Activated B cell treated with CpG ODN at 0.5 μM for 24 hours (primary cell): ENCODE measurements at places on chromosomes 12 and 14.

- no peak for DNase-seq
These were observed 203.4 kb upstream of the PELI2 start for GRCh38 chr14:55914771-55915170.

- no peak for DNase-seq
These were observed 195.5 kb downstream of the CACNA1C start for GRCh38 chr12:2248087-2248900.

DNA sequence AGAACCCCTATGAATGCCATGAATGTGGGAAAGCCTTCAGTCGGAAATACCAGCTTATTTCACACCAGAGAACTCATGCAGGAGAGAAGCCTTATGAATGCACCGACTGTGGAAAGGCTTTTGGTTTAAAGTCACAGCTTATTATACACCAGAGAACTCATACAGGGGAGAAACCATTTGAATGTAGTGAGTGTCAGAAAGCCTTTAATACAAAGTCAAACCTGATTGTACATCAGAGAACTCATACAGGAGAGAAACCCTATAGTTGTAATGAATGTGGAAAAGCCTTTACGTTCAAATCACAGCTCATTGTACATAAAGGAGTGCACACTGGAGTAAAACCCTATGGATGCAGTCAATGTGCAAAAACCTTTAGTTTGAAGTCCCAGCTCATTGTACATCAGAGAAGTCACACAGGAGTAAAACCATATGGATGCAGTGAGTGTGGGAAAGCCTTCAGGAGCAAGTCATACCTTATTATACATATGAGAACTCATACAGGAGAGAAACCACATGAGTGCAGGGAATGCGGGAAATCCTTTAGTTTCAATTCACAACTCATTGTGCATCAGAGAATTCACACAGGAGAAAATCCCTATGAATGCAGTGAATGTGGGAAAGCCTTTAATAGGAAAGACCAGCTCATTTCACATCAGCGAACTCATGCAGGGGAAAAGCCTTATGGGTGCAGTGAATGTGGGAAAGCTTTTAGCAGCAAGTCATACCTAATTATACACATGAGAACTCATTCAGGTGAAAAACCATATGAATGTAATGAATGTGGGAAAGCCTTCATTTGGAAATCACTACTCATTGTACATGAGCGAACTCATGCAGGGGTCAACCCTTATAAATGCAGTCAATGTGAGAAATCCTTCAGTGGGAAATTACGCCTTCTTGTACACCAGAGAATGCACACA lies 22.3 kb downstream of the ZNF268 start:
- DNase-seq, result no peak

DNA sequence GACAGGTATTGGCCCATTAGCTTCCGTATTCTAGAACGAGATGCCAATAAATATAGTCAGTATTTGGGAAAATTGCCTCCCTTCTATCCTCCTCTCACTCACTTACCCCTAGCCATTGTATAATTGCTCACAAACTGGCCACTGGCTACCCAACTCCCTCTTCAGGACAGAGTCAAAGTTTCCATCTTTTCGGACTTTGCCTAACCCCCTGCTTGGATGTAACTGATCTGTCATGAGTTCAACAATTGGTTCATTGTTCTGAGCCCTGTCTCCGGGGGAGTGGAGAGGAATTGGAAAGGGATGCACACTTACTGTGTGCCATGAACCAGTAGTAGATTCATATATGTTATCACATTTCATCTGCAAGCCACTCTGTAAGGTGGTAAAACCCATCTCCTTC lies 12.2 kb downstream of the MYRFL start:
- no peak for DNase-seq

DNA sequence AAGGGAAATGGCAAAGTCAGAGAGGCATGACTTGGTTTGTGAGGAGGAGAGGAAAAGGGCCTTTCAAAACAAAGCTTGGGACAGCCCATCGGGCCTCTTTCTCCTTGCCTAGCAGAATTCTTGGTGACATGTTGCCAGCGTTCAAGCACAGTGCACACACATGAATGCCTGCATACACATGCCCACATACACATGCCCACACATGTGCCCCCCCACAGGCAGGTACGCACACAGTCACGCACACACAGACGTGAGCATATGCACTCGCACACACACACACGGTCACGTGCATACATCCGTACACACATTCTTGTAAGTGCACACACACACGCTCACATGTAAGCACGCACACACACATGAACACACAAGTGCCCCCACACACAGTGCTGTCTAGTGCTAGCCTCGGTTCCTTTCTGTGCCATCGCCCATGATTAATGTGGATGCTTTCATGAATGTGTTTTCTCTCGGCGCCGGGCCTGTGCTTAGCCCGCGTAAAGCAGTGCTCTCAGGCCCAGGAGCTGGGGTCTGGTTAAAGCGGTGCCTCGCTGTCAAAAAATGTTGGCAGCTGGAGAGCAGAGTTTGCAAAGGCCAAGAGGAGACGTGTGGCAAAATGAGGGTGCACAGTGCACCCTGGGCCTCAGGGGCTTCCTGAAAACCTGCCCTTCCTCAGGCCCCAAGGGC lies 328.8 kb upstream of the DIO3 start:
- DNase-seq, result no peak
